ENCODE measurements at places on chromosomes 6 and 20.

DNA sequence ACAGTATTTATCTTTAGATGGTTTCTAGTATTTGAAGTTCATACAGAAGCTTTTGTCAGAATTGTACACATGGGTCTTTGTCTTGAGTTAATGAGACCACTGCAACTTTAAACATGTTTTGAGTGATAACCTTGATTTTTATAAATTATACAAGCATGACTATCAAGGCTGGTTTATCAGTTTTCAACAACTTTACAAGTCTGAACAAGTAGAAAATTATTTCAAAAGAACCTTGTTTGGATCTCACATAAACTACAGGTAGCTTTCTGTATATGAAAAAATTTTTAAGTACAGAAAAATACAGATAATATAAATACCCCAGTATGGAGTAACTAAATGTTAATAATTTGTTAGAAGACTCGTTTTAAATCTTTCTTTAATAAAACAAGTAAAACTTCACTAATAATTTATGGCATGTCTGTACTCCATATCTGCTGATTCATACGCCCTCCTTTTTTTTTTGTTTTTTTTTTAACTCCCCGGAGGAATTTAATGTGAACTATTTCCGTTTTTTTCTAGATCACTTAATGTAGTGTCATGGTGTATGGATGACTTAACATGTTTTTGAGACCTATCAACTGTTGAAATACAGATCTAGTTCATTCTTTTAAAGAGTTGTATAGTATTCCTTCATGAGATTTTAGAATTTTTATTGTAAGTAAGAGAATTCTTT lies 18.3 kb downstream of the VAPB start:
- peaks cover 69% of the 10 kb centered on the region for H3K4me1 ChIP-seq
- H3K27me3 ChIP-seq, result no peaks in the 10 kb centered on the region
- H3K4me3 ChIP-seq, result no peak overlapping the region
- H3K27ac ChIP-seq, result no peak overlapping the region

DNA sequence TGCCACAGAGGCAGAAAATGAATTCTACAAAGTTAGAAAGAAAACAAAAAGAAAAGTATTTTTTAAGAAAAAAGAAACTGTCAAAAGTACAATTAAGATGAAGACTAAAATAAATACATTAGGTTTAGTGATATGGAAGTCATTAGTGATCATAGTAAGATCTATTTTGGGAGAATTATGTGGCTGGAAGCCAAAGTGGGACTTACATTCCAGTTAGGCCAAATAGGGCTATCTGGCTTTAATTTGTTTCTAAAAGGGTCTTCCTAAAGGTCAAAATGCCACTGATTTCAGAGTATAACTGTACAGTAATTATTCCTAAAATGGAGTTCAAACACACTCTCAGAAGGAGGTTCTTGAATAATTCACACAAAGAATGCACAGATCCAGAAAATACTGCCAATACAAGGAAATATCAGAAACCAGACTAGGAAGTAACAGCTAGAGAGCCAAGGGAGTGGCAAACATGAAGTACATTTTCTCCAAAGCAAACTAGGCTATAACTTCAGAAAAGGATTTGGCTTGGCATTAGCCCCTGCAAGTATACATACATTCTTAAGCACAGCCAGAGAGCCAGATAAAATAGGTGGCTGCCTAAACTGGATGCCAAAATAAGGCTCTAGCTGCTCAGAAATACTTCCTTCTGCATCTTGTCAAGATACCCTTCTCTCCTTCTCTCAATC lies 45.3 kb downstream of the PDSS2 start:
- H3K27ac ChIP-seq, result no peak overlapping the region
- no peaks in the 10 kb centered on the region for H3K27me3 ChIP-seq
- no peaks in the 10 kb centered on the region for H3K4me1 ChIP-seq
- no peak for DNase-seq
- H3K36me3 ChIP-seq, result no peaks in the 10 kb centered on the region

DNA sequence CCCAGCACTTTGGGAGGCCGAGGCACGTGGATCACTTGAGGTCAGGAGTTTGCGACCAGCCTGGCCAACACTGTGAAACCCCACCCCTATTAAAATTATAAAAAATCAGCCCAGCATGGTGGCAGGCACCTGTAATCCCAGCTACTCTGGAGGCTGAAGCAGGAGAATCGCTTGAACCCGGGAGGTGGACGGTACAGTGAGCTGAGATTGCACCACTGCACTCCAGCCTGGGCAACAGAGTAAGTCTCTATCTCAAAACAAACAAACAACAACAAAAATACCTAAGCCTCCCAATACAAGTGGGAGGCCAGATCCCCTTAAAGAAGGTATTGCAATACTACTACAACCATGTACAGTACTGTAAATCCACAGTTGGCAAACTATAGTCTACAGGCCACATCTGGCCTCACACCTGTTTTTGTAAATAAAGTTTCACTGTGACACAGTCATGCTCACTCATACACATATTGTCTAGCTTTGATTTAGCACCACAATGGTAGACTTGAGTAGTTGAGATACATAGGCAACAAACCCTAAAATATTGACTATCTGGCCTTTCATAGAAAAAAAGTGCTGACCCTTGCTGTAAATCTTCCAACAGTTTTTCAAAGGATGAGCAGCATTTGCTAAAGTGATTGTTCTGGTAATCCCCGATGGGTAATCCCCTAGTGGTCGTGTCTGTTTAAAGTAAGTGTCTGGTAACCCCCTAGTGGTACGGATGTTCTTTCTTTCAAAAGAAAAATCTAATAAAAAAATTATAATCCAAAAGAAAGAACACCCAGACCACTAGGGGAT lies 202.0 kb downstream of the RNGTT start:
- no peak overlapping the region for H3K4me3 ChIP-seq
- H3K27me3 ChIP-seq, result no peaks in the 10 kb centered on the region
- no peaks in the 10 kb centered on the region for H3K36me3 ChIP-seq
- no peak overlapping the region for H3K27ac ChIP-seq
- no peak for DNase-seq

GRCh38 chr20:1920252-1920651 lies 25.0 kb downstream of the SIRPA start:
- H3K36me3 ChIP-seq, result peaks cover 6% of the 10 kb centered on the region
- H3K27ac ChIP-seq, result no peak overlapping the region
- no peak for DNase-seq
- no peaks in the 10 kb centered on the region for H3K27me3 ChIP-seq
- H3K4me1 ChIP-seq, result no peaks in the 10 kb centered on the region

GRCh38 chr6:160455541-160456213 lies 107.5 kb downstream of the SLC22A3 start:
- H3K4me1 ChIP-seq, result peaks cover 9% of the 10 kb centered on the region
- no peak for DNase-seq
- H3K4me3 ChIP-seq, result peak overlapping the region; percentile 49
- H3K36me3 ChIP-seq, result no peaks in the 10 kb centered on the region
- peak overlapping the region; percentile 2 for H3K27ac ChIP-seq

DNA sequence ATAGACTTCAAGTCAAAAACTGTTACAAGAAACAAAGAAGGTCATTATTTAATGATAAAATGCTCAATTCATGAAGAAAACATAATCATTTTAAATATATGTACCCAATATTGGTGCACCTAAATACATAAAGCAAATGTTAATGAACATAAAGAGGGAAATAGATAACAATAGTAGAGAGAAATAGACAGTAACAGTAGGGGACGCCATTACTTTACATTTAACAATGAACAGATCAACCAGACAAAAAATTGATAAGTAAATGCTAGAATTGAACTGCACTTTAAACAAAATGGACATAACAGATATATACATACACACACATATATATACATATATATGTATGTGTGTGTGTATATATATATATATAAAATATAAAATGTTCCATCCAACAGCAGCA lies 37.4 kb downstream of the IL22RA2 start:
- no peaks in the 10 kb centered on the region for H3K36me3 ChIP-seq
- H3K27ac ChIP-seq, result no peak overlapping the region
- no peaks in the 10 kb centered on the region for H3K27me3 ChIP-seq
- no peaks in the 10 kb centered on the region for H3K4me1 ChIP-seq
- DNase-seq, result no peak

- peak overlapping the region; percentile 95 for H3K27ac ChIP-seq
- peaks cover 6% of the 10 kb centered on the region for H3K27me3 ChIP-seq
- H3K4me1 ChIP-seq, result peaks cover 45% of the 10 kb centered on the region
Measured at GRCh38 chr6:75747152-75747992, 1.7 kb upstream of the MYO6 start.

- DNase-seq, result no peak
- H3K4me1 ChIP-seq, result peaks cover 11% of the 10 kb centered on the region
- H3K36me3 ChIP-seq, result no peaks in the 10 kb centered on the region
Measured at GRCh38 chr6:89347825-89348224, 4.7 kb downstream of the UBE2J1 start.

- H3K36me3 ChIP-seq, result no peaks in the 10 kb centered on the region
- H3K27me3 ChIP-seq, result no peaks in the 10 kb centered on the region
- no peaks in the 10 kb centered on the region for H3K4me1 ChIP-seq
- no peak overlapping the region for H3K27ac ChIP-seq
- H3K4me3 ChIP-seq, result no peak overlapping the region
- DNase-seq, result no peak
Measured at GRCh38 chr6:162899148-162899547, 171.4 kb downstream of the PACRG start.

- H3K4me1 ChIP-seq, result no peaks in the 10 kb centered on the region
- H3K27me3 ChIP-seq, result peaks cover 6% of the 10 kb centered on the region
- H3K27ac ChIP-seq, result no peak overlapping the region
- DNase-seq, result no peak
Measured at GRCh38 chr20:38290829-38291814, 12.8 kb upstream of the BPI start.

Measured in esophagus squamous epithelium (tissue), 5 donors.